ENCODE measurements at places on chromosomes 12 and 14.

GRCh38 chr14:42222924-42223471 lies 616.3 kb downstream of the LRFN5 start:
- DNase-seq = no peak

DNA sequence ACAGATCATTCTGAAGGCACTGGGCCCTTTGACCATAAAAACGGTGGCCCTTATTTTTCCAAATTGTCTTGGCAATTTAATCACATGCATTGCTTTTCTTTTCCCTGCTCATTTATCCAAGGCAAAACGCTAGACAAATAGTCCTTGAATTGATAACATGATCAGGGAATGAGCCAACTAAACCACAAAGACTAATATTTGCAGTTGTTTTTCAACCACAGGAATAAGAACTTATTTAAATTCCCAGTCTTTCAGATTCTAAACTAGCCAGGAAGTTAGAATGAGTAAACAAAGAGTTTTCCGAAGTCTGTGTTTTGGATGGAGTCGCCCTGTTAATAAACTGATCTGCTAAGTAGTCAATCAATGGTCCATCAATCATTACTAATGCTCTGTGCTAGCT lies 14.9 kb downstream of the TBX5 start:
- DNase-seq = no peak

DNA sequence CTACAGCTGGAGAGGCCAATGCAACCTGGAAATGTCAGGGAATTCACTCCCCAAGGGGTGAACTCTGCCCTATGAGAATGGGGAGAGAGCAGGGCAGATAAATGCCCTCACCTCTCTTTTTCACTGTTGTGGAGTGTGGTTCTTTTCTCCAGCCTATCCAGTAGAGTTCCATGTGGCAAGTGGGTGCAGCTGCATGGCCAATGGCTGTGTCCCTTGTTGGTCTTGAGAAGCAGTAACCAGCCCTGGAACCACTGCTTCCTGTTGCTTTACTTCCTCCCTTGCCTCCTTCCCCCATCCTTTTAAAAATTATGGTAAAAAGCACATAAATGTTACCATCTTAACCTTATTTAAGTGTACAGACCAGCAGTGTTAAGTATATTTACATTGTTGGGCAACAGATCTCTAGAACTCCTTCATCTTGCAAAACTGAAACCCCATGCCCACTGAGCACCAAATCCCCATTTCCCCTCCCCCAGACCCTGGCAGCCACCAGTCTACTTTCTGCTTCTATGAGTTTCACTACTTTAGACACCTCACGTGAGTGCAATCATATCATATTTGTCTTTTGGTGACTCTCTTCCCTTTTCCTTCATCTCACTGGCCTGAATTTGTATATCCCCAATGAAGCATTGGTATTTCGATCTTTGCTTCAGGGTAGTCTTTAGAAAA lies 77.0 kb upstream of the GRIP1 start:
- no peak for DNase-seq

- no peak for DNase-seq
Observed at GRCh38 chr12:95820096-95820703, 29.6 kb upstream of the NTN4 start.

All from anterior cingulate cortex (tissue), 58 donors.